ENCODE measurements at places on chromosomes 4 and X.

DNA sequence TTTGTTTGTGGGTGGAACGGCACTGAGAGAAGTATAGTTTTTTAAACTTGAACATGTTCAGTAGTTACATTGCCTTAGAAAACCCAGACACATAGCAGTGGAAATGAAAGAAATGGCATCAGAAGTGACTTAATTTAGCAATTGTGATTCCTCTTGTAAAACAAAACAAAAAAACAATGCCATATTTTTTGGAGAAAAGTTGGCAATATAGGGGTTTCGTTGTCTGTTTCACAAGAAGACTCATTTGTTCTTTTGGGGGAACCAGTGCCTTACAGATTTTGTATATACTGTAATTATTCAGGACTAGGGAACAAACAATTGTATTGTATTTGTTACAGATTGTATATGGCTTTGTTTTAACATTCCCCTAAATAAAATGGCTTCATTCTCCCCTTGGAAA lies 390.7 kb downstream of the UNC5C start:
- no peak for DNase-seq

GRCh38 chrX:41258226-41258625 lies 75.7 kb upstream of the DDX3X start:
- no peak for DNase-seq

- DNase-seq = no peak
Measured at GRCh38 chr4:119053245-119053644, 82.4 kb upstream of the MYOZ2 start.

GRCh38 chr4:39730072-39730471 lies 32.1 kb downstream of the UBE2K start:
- DNase-seq = no peak

GRCh38 chrX:134685668-134686067 lies 27.4 kb upstream of the PLAC1 start:
- no peak for DNase-seq

GRCh38 chrX:64192673-64193072 lies 12.8 kb downstream of the AMER1 start:
- no peak for DNase-seq

DNA sequence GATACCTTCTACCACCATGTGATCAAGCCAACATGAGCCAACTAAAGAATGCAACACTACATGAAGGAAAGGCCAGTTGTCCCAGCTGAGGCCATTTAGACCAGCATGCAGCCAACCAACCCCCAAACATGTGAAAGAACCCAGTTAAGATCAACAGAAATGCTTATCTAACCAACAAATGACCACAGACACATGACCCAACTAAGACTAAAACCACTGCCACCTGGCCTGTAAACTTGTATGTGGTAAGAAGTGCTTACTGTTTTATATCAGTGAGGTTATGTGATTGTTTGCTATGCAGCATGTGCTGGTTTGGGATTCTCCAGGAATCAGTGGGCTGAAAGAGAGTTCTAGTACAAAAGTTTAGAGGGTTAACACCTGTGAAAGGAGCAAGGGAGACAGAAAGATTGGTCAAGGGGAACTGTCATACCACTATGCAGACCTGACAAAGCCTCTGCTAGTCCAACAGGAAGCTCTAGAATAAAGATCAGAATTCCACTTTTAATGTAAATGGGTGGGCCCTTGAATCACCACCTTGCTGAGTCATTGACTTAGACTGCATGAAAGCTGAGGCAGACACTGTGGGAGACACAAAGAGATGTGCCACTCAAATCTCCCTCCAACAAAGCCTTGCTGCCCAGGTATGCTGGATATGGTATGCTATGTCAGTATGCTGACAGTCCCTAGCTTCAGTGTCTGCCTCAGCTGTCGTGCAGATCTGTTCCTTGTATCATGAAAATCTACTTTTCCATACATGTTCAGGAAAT lies 6.1 kb upstream of the SH3D19 start:
- DNase-seq = no peak

DNA sequence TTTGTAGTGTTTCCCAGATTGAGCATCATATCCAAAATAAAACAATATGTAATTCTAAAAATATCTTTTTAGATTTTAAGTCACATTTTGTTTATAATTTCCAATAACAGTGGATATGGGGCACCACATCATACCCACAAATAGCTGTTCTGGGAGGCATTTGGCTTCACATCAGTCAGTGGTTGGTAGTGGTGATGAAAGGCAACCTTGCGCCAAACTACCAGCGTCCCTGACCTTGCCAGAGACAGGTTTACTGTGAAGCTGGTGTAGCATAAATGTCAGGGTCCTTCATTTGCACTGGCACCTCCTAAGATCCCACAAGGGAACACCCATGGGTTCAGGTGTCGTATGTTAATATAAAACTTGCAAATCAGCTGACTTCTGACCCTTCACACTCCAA lies 222.2 kb downstream of the DCTD start:
- DNase-seq = no peak

DNA sequence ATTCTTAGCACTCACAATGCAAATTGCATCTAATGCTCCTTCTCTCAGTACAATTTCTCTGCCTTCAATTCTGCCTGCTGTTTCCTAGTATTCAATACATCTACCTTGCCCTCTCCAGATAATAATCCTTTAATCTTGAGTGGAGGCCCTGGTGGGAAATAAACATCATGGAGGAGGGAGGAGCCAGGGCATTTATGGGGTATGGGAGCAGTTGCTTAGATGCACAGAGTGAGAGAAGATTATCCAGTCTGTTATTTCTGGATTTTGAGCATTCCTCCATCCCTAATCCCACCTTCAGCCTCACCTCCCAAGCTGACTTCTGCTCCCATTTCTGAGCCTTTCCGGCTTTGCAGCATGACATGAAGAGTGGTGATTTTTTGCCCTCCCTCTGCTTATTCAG lies 127.9 kb upstream of the PPP3CA start:
- no peak for DNase-seq

DNA sequence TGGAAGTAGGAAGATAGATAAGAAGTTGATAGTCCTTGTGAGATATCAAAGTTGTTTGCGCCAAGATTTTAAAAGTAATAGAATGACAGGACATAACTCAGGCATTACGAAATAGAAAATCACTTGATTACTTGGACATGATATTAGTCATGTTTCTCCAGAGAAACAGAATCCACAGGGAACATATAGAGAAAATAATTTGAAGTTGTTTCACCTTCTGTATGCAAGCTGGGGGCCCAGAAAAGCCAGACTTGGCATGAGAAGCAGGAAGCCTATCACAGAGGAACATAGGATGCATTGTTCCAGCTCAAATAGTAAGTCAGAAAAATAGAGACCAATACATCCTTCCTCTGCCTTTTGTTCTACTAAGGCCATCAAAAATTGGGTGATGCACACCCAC lies 715.9 kb downstream of the TECRL start:
- DNase-seq = no peak

- no peak for DNase-seq
Measured at GRCh38 chr4:54863571-54864255, 206.0 kb downstream of the KIT start.
